ENCODE measurements at places on chromosomes 12 and 14. TPM values are rescaled to one million over a fixed set of nuclear protein-coding genes. Genes with fewer than 3 reads are reported as not detected.

Gene SLC7A8
- total RNA-seq, result 19.0 TPM

Gene WASHC3
- 31.6 TPM for total RNA-seq

Gene C14orf132
- 0.49 TPM for total RNA-seq

Gene CISTR
- total RNA-seq, result not detected

Gene SERPINA12
- not detected for total RNA-seq

Gene SYCP3
- total RNA-seq, result not detected

Gene SRSF9
- total RNA-seq, result 151 TPM

Gene CLEC2A
- not detected for total RNA-seq

Gene OR9K2
- total RNA-seq, result not detected

Gene GPR132
- 0.14 TPM for total RNA-seq

Gene SLC8A3
- not detected for total RNA-seq

Gene DENR
- total RNA-seq, result 38.8 TPM

Gene LRRC10
- not detected for total RNA-seq

Gene LIN52
- 4.3 TPM for total RNA-seq

Gene TAS2R14
- not detected for total RNA-seq

Gene PXN
- total RNA-seq, result 113 TPM

Gene SLC39A5
- not detected for total RNA-seq

Gene CEP290
- total RNA-seq, result 12.3 TPM

Gene KLRG1
- total RNA-seq, result not detected

Gene OR6C68
- total RNA-seq, result not detected

Gene STYK1
- total RNA-seq, result 4.1 TPM

Gene RIMBP2
- total RNA-seq, result not detected

Gene RTL1
- total RNA-seq, result not detected

Gene OTX2
- not detected for total RNA-seq

Gene ACSS3
- not detected for total RNA-seq

Gene GLT1D1
- total RNA-seq, result not detected

Gene COQ10A
- 18.3 TPM for total RNA-seq

Gene RHEBL1
- 0.09 TPM for total RNA-seq

Gene TAS2R8
- not detected for total RNA-seq

Gene SLC17A8
- total RNA-seq, result not detected

Gene FAM222A
- 0.46 TPM for total RNA-seq

Gene AMIGO2
- total RNA-seq, result 64.0 TPM

Gene SYT1
- total RNA-seq, result 0.49 TPM

Gene IPO4
- 70.8 TPM for total RNA-seq

Gene SERPINA4
- total RNA-seq, result not detected

Data from airway epithelial cell (primary cell).